ENCODE measurements at places on chromosomes 5 and 9.

- DNase-seq, result no peak
Measured at GRCh38 chr5:135216471-135217343, 182.3 kb downstream of the MACROH2A1 start.

- no peak for DNase-seq
Measured at GRCh38 chr5:56910210-56910965, 992 bp downstream of the SETD9 start.

DNA sequence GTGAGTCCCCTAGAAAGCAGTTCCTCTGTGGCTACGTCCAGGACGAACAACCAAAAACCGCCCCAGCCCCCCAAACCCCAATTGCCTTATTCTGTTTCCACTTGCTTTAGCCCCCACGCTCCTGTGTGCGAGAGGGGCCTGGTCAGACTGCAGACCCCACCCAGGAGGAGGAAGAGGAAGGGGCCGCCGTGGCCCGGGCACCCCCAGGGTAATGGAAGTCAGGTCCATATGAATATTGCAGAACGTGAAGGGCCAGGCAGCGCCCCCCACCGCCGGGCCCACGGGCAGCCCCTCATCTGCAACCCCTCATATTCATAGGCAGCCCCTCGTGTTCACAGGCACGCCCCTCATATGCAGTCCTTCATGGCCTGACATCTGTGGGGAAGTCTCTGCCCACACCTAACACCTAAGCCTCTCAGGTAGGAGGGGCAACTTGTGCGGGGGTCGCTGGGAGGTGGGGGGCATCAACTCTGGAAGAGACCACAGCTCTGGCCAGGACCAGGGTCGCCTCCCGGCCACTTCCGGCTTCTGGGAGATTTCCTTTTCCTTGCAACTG is 37.7 kb upstream of the PLEKHG4B start:
- no peak for DNase-seq

- DNase-seq, result no peak
Measured at GRCh38 chr9:112726428-112726827, 8.5 kb upstream of the INIP start.

DNA sequence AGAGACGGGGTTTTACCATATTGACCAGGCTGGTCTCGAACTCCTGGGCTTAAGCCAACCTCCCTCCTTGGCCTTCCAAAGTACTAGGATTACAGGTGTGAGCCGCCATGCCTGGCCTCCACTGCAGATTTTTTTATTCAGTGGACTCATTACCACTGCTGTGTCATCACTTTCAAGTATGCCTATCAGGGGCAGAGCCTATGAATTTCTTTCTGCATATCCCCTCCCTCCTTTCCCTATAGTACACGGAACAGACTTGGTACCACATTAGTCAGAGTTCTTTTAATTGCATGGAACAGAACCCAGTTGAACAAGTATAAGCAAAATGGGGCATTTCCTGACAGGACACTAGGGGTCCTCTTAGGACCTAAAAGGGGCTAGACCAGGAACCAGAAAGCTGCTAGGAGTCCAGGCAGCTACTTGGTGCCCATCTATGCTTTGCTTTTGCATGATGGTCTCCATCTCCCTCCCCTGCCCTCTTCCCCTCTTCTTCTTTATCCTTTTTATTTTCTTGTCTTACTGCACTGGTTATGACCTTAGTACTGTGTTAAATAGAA is 5.8 kb downstream of the BSPRY start:
- DNase-seq, result no peak

- DNase-seq, result no peak
Measured at GRCh38 chr9:16868701-16869100, 1.8 kb downstream of the BNC2 start.

DNA sequence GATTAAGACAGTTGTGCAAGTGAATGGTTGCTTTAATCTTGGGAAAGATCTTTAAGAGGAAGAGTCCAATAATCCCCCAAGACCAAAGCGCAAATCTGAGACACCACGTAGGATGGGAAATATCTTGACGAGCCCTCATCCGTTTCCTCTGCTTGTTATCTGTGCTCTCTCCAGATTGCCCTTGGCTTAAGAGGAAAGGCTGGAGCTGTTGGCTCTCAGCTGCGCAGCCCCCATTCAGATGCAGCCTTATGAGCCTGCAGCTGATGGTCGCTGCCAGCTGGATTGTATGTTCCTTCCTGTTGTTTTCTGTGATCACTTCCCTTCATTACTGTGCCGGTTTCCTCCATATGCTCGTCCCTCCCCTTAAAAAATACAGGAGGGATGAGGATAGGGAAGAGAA is 47.7 kb downstream of the PWWP2A start:
- DNase-seq, result no peak

DNA sequence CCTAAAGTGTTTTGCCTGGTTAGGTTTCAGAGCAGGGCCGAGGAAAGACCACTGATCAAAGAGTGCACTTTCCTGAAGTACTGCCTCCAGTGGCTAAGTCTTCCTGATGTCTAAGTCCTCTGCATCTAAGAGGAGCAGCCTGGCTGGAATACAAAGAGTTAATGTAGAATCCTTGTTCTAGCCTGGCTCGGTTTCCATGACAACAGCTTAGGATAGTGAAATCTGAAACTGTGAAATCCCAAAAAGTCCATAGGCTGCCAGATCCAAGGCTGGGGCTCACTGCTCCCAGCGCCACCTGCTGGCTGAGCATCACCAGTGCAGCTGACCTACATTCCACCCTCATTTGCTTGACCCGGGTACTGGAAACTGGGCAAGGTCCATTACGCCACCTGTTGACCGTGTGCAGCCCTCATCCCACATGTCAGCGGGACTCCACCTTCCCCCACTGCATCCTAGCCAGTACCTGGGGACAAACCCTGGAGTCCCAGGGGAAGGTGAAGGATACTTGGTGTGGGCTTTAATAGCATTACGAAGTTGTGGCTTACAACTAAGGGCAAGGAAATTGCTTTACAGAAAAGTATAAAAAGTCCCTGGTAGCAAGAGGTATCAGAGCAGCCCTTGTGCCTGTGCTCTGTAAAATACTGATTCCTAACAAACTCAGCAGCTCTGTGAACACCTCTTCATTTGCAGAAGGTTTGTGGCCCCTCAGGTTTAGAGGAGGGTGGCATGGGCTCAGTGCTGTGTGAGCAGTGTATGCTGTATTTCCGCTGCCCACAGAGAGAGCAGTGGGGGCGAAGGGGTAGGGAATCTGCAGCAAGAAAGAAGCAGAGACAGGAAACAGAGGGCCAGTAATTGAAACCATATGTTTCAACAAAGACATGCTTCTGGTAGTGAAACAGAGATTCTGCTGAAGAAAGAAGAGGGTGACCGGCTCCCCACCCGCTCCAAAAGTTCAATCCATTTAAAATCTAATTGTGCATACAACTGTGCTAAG is 36.0 kb downstream of the PCDHGC5 start:
- DNase-seq, result peak; percentile 58

DNA sequence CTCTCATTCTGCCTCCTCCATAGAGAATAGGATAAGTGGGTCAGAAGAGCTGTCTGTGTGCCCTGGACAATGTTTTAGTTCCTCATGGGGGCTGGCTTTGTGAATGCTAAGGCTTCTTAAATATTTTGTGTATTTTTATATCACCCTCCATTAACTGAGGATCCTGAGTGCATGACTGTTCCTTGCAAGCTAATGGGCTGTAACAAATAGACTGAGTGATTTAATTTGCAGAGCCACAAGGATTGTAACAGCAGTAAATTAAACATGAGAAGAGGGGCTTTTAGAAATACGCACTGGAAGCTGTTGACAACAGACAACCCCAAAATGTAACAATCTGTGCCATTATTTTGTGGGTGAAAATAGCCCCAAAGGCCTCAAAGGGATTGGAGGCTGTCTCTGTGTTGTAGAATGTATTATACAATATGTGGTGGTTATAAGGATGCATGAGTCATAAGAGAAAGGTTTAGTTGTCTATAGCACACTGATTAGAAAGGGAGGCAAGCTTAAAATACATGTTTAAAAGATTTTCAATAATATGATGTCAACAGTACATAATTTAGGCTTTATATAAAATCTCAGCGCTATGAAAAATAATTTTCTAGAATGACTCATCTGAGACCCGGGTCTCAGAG is 152.7 kb upstream of the ACTBL2 start:
- no peak for DNase-seq

- DNase-seq, result peak; percentile 43
Measured at GRCh38 chr5:139415221-139415861, 11.5 kb upstream of the SPATA24 start.

GRCh38 chr9:97873882-97874281 is 20.9 kb downstream of the FOXE1 start:
- no peak for DNase-seq

DNA sequence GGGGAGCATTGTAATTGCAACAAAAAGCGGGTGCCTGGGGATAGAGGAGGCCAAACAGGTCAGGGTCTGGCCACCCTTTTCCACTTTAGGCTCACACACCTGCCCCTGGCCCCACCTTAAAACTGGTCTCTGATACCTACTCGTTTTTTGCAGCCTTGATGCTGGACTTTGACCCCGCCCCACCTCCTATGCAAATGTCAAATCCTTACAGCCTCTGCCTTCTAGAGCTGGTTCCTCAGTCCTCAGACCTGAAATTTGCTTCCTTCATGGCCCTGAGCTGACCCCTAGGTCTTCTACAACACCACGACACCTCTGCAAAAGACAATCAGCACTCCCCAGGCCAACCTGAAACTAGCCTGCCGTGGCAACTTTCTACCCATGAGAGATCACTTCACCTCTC is 37.7 kb downstream of the SMIM23 start:
- no peak for DNase-seq

DNA sequence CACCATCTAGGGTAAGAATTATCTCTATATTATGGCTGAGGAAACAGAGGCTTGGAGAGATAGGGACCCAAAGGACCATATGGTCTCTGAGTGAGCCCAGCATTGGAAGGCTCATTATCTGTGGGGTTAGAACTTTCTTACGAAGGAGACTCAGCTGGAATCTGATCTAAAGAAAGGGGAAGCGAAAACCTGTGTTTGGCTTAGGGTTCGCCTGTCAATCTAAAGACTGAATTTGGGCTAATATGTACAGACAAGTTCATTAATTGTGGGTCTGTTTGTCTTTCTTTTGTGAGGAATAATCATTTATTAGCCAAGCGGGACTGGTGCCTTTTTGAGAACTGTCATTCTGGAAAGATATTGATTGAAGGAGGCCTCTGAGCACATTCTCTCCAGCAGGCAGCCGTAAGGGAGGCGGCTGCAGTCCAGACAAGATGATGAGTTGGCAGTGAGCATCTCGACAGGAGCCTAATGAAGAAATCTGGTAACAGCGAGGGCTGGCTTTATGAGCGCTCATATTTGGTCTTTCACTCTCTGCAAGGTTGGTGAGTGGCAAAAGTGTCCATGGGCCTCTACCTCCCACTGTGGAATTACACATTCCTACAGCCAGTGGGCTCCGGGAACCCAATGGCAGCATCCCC is 104.2 kb upstream of the GPR151 start:
- DNase-seq, result no peak

GRCh38 chr5:55638455-55638854 is 73.7 kb downstream of the SLC38A9 start:
- DNase-seq, result no peak

DNA sequence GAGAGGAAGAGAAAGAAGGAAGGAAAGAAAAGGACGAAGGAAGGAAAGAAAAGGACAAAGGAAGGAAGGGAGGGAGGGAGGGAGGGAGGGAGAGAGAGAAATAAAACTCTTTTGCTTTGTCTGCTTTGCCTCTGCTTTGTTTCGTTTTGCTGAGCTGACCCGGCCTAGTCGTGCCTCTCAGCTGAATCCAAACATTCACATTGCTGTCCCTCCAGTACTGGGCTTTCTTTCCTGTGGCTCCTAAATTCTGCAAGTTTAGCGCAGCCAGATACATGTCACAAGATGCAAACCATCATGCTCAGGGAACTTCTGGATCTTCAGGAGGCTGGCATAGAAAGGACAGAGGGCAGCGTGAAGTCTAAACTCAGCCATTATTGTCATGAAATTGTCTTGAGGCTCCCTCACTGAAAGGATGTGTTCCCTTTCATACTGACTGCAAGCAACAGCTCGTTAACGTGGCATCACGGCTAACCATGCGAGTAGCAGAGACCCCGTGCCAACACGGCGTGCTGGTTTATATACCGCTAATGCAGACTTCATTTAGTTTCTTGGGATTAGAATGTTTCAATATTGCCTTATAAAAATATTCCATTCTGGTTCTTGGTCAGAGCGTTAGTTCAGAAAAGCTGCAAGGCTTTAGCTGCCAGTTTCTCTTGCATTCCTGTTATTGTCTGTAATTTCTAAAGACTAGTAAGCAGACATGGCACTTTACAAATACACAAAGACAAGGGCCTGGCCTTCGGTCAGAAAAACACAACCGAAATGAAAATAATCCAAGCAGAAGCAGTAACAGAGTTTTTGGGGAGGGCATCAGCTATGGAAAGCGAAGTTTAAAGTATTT is 94.2 kb downstream of the TMEM174 start:
- DNase-seq, result no peak

DNA sequence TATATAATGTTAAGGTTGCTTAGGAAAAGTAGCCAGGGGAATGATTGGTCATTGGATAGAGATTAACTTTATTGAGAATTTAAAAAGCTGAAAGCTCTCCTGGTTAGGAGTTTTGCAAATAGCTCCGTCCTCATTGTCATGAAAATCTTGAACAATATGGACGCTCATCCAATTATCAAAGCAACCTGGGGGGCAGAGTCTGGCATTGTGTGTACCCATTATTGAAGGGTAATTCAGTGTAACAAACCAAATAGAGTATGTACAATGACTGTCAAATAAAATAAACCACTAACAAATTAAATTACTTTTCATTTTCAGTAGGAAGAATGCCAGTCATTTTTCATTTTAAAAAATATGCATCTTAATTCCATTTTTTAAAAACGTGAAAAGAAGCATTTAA is 144.0 kb upstream of the GPR151 start:
- no peak for DNase-seq

DNA sequence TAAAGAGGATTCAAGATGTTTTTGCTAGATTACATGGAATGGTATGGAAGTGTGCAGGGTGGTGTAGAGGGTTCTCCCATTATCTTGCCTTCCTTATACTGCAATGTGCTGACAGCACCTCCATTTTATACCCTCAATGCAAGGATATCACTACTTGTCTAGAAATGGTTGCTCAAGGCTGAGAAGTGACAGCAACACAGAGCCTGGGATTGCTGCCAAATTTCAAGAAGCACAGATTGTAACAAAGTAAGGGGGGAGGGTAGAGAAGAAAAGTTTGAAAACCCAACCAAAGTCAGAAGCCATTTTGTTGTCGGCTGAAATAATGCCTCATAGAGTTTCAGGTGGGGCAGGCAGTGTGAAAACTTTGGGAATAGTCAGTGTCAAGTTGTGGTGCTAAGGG is 29.8 kb downstream of the PCDHAC2 start:
- DNase-seq, result no peak

DNA sequence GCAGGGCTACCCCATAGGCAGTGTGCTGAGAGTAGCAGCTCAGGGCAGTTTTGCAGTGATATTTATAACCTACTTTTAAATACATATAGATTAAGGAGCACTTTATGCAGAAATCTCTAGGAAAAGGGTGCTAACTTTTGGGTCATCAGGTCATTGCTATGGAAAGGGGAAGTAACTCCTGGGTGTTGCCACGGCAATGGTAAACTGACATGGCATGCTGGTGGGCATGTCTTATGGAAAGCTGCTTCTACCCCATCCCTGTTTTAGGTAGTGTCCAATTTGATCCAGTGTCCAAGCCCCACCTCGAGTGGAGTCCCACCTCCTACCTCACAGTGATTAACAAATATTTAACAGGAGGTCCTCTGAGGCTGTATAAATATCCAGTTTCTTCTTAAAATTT is 56.8 kb upstream of the XPA start:
- no peak for DNase-seq

GRCh38 chr5:78405829-78406750 is 45.7 kb downstream of the SCAMP1 start:
- no peak for DNase-seq

Data from activated CD8-positive, alpha-beta T cell treated with anti-CD3 and anti-CD28 coated beads, Interleukin-2, amount 10 ng/mL, durations not matched to agents 7 days and 5 days (primary cell).